ENCODE measurements at places on chromosomes 1 and 21.

DNA sequence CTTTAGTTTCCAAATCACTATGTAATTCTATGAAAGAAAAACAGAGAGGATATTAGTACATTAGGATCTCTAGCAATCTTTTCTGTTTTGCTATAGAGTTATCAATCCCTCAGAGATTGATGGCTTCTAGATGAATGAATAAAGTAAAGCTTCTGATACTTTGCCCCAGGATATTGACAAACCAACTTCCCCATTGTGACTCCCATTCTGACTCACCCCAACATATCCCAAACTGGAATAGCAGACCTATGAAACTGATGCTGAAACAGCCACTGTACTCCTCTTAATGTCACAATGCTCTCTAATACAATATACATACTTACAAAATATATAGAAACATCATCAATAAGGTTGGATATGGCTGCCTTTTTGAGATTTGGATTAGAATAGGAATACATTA lies 442.1 kb upstream of the NR5A2 start:
- DNase-seq = no peak

GRCh38 chr1:224684979-224685425 lies 68.9 kb downstream of the CNIH3 start:
- no peak for DNase-seq

DNA sequence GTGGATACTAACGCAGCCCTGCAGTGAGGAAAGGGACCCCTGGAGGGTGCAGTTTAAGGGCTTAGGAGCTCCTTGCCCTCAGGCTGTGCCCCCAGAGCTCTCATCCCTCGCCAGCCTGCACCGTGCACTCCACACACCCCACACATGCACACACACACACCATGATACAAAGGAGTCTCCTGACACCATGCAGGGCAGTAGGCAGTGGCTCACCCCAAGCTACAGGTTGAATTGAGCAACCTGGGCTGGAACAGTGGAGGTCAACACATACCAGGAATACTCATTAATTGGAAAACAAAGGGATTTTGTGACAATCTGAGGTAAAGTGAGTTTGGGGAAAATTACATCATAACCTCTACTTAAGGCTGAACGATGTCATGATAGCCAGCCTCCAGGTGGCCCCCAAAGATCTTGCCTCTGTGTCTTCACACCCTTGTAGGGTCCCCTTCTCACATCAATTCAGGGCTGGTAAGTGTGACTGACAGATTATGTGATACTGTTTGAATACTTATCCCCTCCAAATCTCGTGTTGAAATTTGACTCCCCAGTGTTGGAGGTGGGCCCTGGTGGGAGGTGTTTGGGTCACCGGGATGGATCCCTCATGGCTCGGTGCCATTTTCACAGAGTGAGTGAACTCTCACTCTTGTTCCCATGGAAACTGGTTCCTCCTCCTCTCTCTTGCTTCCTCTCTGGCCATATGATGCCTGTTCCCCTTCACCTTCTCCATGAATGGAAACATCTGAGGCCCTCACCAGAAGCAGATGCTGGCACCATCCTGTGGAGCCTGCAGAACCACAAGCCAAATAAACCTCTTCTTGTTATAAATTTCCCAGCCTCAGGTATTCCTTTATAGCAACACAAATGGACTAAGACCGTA lies 111.0 kb upstream of the RAB4A start:
- no peak for DNase-seq

GRCh38 chr21:33936301-33937038 lies 20.9 kb upstream of the ATP5PO start:
- peak; percentile 43 for DNase-seq

DNA sequence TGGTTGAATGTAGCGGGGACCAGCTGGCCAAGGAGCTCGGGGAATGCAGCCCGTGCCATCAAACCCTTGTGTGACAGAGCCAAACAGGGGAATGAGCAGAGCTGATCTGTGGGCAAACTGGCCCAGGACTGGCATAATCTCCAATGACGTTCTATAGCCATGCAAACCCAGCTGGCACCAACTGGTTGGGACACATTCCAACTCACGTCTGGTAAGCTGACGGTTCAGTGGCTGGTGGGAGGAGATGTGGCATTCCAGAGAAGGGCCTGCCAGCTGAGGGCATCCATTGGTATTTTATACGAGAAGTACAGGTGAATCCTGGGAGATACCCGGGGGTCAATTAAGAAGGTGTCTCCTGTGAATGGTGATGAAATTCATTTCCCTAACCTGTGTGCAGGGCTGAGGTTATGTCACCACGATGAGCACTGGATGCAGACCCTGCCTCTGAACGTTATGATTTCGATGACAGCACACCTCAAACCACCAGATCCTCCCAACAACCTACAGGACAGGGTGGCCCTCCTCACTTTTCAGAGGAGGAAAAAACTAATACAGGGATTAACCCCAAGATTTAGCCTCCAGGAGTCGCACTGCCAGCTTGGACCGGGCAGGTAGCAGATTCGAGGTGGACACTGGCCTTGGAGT lies 39.0 kb upstream of the RUNX3 start:
- no peak for DNase-seq

GRCh38 chr1:147497826-147498225 lies 43.5 kb upstream of the BCL9 start:
- DNase-seq = no peak

DNA sequence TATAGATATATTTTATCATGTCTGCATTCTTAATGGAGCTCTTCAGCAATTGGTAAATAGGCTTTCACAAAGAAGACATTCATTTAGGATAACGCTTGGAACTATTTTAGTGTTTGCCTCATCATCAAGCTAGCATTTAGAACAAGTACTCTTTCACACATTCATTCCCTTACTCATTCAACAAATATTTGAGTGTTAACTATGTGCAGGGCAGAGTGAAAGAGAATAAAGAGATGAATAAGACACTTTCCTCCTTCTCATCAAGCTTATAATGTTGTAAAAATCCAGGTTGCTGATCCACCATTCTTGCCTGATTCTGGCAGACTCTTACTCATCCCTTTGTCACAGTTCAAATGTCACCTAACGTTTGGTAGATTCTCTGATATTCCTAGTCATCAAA lies 386.3 kb upstream of the BEND5 start:
- peak; percentile 29 for DNase-seq

DNA sequence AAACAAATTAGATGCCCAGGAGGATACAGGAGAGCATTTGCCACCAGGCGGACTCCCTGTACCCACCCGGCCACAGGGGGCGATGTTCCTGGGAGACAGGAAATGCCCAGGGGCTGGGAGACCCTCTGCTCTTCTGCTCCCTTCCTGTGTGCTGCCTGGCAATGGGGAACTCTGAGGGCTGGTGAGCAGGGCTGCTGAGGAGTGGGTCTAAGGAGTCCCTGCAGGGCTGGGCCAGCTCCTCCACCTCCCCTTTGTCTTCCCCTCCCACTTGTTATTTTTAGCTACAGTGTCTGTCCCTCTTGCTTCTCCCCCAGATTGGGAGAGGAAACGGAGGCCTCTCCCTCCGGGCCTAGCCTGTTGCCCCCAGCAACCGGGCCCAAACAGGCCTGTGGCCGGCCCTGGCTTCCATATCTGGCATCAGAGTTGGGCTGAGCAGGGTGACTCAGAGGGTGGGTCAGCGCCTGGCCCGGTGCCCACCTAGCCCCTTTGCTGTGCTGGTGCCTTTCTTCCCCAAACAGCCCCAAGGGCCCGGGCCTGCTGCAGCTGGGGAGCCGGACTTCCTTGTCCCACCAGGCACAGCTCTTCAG lies 11.6 kb downstream of the LMNA start:
- DNase-seq = peak; percentile 82

- no peak for DNase-seq
These were observed 114.1 kb upstream of the GALNT2 start for GRCh38 chr1:229952670-229953520.

GRCh38 chr1:23325393-23325792 lies 18.7 kb downstream of the HNRNPR start:
- DNase-seq = no peak

DNA sequence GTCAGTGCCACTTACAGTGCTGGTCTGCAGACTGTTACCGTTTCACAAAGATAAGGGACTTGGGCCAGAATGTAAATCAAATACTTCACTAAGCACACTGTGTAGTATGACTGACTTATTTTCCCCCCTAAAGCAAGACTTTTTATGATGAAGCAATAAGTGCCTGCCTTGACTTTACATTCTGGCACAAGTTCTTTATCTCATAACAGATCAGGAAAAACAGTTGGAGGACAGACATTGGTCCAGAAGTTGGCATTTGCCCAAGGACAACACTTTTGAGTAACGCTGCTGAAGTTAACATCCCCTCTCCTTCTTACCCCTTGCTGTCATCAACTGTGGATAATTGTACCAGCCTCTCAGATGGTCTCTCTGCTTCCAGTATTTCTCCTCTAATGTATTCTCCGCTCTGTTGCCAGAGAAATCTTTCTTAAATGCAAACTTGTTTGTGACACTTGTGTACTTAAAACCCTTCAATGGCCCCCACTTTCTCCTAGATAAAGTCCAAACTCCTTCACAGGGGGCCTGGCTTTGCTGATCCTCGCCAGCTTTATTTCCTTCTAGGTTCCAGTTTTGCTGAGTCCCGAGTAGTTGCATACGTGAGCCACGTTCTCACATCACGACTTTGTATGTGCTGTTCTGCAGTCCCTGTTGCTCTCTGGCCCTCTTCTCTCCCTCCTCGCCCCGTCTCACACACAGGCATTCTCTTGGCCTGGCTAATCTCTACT lies 45.7 kb downstream of the S1PR1 start:
- no peak for DNase-seq

DNA sequence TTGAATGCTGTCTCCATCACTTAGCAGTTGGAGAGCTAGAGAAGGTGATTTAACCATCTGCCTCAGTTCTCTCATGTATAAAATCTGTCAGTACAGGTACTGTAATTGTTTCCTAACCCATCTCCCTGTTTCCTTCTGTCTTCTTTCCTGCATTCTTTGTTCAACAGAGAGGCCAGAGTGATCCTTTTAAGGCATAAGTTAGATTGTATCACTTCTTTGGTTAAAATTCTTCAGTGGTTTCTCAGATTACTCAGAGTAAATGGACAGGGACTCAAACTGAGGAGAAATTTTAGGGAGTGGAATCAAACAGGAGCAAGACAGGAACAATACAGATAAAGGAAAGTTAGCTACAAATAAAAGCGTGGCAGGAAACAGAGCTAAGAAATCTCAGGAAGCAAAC lies 45.2 kb upstream of the SSX2IP start:
- no peak for DNase-seq

DNA sequence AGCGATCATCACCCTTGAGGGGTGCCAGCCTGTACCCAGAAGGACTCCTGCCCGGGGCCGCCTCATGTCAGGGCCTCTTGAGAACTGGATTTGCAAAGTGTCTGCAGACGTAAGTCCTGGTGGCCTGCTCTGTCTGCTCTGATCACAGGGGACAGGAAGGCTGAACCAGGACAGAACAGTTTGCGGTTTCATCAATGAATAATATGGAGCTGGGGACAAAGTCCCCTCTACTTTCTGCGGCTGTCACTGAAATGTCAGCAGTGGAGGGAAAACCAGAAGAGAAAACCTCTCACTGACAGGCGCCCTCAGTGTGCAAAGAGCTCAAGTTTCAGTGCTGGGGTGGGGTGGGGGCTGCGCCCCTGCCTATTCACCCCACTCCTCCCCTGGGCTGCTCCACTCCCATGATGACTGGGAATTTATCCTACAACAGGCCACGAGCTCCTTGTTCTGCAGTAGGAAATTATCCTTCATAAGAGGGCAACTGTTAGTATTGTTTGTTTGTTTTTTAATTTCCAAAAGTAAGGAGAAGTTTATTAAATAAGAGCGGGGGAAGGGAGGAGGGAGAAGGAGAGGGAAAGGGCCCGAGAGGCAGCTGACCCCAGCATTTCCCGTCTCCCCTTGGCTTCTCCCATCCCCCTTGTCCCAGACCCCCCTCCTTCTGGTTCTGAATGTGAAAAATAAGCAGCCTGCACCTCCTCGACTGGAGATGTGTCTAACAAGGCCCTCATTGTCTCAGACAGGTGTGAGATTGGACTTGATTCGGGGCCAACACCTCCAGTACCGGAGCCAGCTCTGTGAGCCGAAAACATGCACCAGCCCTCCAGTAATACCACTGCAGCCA lies 149.2 kb downstream of the CLIC6 start:
- no peak for DNase-seq

- no peak for DNase-seq
These were observed 6.8 kb downstream of the TENT5B start for GRCh38 chr1:27005648-27006496.

- no peak for DNase-seq
These were observed 184.5 kb downstream of the CHRM3 start for GRCh38 chr1:239570878-239571277.
